ENCODE measurements at places on chromosomes 1 and 21.

DNA sequence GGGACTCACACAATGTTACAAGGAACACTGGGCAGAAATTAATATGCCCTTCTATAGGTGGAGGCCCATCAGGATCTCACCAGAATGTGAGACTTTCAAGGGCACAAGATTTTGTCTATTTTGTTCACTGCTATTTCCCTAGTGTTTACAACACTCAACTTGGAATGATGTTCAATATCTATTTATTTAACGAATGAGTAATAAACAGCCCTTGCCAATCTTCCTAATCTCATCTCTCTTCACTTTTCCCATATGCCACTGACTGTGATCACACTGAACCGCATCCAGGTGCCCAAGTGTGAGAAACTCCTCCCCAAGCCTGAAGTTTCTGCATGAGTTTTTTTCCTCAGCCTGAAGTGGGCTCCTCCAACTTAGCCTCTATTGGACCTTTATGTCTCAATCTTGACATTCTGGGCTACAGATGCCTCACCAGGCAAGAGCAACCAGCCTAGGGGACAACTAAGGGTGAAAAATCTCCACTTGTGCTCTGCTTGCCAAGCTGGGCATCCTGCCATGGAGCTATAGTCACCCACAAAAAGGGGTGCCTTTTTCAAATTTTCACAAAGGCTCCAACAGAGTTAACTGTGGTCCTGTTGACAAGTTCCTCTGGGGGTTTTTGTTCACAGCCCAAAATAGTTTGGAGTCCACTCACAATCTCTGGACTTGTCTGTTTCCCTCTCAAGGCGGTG lies 105.6 kb downstream of the PLPP3 start:
- no peak for DNase-seq

DNA sequence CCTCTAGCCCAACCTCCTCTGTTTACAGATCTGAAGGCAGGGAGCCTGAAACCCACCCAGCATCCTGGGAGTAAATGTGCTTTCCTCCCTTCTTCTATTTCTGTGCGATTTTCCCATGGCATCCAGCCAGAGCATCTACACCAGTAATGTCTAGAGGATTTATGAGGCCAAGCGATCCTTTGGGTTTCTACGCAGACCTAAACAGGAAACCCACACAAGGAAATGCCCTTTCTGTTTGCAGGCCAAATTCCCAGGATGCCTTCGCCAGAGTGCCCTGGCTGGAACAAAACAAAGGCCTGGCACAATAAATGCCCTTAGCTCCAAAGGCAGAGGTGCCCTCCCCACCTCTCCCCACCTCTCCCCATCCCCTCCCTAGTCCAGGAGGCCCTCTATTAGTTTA lies 110.5 kb upstream of the CDC42BPA start:
- no peak for DNase-seq

GRCh38 chr21:34367320-34367935 lies 3.6 kb downstream of the KCNE2 start:
- DNase-seq, result peak; percentile 72

- no peak for DNase-seq
Measured at GRCh38 chr1:35637401-35637809, 3.9 kb downstream of the PSMB2 start.

DNA sequence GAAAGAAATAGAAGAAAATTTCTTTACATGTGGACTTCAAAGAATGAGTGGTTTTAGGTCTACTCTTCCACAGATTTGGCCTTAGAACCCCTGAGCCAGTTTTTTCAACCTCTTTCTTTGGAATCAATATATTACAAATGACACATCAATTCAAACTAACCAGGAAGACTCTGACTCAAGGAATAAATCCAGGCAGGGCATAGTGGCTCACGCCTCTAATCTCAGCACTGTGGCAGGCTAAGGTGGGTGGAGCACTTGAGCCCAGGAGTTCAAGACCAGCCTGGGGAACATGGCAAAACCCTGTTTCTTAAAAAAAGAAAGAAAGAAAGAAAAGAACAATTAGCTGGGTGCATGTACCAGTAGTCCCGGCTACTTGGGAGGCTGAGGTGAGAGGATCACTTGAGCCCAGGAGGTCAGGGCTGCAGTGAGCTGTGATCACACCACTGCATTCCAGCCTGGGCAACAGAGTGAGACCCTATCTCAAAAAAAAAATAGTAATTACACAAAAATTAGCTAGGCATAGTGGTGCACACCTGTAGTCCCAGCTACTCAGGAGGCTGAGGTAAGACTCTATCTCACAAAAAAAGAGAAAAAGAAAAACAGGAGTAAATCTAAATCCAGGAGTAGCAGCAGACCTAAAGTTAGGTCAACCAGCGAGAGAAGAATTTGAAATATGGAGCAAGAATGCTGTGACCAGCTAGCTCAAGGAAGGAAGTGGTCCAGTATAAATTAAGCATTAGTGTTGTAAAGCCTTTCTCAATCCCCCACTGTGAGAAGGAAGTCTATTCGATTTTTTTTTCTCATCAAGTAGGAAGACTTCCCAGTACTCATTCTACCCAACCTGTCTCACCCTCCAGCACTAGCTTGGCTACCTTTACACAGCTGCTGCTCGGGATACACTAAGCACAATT lies 1.9 kb downstream of the SORT1 start:
- DNase-seq, result no peak

DNA sequence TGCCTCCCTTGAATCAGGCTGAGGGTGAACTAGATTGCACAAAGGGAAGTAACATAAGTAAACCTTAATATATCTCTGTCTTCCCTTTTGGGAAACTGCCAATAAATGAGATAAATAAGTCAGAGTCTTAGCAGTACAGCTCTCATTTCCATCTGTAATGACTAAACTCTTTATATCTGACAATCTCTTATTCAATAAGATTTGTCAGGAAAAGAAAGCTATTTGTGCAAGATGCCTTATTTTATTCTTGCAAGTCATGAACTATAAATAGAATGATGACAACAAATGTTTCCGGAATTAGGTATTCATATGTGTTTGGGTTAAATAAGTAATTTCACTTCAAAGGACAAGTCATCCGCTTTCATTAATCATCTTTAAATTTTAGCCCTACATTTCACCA lies 229.2 kb downstream of the PTGER3 start:
- DNase-seq, result no peak

- peak; percentile 39 for DNase-seq
Measured at GRCh38 chr1:218613105-218613504, 268.0 kb downstream of the TGFB2 start.

GRCh38 chr1:225998560-225999226 lies 450 bp downstream of the SDE2 start:
- peak; percentile 27 for DNase-seq

DNA sequence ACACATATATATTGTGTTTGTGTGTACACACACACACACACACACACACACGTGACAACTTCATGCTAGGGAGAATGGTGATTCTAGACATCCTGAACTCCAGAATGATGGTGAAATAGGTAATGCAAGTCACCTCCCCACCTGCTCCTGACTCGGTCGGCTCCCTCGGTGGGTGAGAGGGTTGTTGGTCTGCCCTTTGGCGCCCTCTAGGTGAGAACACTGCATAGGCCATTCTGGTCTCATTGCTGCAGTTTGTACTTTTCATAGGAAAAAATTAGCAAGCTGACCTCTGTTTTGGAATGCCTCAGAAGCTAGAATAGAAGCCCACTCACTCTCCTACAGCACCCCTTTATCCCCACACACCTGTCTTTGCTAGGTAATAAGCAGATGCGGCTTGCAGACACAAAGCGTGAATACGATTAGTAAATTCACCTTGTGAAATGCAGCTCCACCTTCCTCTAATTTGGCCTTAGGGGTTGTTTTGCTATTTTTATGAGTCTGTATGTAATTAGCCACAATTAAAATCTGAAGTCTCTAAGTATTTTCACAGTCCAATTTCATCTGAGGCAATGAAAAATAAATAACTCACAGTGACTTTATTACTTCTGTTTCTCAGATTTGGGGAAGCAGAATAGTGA lies 130.0 kb upstream of the KCNJ15 start:
- DNase-seq, result peak; percentile 58

- DNase-seq, result no peak
Measured at GRCh38 chr21:27476696-27477095, 509.8 kb upstream of the ADAMTS5 start.

DNA sequence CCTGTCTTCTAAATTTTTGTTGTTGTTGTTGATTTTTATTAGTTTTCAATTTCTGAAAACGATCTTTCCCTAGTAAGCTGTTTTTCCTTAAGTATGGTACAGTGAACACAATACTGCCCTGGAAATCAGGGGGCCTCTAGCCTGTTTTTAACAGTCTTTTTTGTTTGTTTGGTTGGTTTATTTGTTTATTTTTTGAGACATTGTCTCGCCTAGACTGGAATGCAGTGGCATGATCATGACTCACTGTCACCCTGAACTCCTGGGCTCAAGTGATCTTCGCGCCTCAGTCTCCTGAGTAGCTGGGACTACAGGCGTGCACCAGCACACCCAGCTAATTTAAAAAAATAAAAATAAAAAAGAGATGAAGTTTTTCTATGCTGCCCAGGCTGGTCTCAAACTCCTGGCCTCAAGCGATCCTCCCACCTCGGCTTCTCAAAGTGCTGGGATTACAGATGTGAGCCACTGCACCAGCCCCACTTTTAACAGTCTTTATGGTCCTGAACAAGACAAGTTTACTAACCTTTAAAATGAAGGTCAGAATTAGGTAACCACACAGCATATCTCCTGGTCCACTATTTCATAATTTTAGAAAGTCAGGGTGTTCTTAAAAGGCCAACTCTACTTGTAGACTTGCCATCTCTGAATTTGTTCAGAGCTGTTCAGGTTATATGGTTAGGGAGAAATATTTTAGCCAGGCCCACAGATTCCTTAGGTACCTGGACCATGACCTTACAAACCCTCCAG lies 35.4 kb downstream of the TBCE start:
- DNase-seq, result no peak

- DNase-seq, result peak; percentile 60
Measured at GRCh38 chr1:37177230-37177864, 143.0 kb upstream of the GRIK3 start.

- DNase-seq, result no peak
Measured at GRCh38 chr1:215360031-215360430, 207.1 kb upstream of the KCTD3 start.

DNA sequence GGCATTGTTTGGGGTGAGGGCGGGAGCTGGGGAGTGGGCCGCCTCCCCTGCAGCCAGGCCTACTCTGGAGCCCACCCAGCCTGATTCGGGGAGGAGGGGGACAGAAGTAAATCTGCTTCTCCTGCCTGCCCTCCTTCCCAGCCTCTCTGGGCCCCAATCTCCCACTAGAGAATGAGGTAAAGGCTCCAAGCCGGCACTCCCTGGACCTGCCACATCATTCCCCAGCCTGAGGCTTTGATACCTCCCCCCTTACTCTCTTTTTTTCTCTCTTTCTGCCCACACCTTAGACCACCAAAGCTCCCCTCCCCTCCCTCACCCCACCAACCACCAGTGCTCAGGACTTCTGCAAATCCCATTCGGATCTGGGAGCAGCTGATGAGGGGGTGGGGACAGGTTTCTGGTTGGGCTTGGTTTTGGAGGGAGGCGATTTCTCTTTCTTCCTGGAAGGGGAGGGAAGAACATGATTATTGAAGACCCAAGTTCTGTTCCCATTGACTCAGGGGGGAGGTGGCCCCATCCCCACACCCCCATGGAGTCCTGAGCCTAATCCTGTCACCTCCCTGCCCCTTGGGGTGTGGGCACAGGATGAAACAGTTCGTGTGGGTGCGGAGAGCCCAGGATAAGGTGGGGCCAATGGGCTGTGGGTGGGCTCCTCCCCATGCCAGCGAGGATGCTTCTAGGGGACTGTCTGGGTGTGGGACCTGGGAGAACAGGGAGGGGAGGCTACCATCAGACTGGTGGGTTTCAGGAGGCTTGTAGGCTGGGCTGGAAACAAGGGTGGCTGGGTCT lies 1.3 kb downstream of the MAP7D1 start:
- DNase-seq, result no peak

- DNase-seq, result no peak
Measured at GRCh38 chr1:215923129-215923824, 356.2 kb downstream of the KCTD3 start.

- no peak for DNase-seq
Measured at GRCh38 chr1:175127565-175127964, 59.9 kb downstream of the TNN start.

DNA sequence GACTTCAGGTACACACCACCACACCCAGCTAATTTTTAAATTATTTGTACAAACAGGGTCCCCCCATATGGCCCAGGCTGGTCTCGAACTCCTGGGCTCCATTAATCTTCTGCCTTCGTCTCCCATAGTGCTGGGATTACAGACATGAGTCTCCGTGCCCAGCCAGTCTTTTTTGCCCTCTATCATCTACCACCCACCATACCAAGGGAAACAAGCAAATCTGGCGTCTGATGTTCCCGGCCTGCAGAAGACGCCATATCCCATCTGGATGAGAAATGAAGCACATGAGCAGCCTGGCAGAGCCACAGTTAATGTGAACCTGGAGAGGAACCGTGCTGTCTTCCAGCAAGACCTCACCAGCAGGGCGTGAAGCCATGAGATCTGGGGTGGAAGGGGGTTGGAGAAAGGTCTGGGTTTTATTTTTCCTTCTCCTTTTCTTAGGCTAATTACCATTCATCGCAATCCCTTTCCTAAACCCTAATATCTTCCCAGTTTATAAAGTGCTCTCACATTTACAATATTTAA lies 1.8 kb upstream of the PRELP start:
- no peak for DNase-seq

GRCh38 chr1:28170001-28170596 lies 6.4 kb downstream of the PTAFR start:
- DNase-seq, result no peak

DNA sequence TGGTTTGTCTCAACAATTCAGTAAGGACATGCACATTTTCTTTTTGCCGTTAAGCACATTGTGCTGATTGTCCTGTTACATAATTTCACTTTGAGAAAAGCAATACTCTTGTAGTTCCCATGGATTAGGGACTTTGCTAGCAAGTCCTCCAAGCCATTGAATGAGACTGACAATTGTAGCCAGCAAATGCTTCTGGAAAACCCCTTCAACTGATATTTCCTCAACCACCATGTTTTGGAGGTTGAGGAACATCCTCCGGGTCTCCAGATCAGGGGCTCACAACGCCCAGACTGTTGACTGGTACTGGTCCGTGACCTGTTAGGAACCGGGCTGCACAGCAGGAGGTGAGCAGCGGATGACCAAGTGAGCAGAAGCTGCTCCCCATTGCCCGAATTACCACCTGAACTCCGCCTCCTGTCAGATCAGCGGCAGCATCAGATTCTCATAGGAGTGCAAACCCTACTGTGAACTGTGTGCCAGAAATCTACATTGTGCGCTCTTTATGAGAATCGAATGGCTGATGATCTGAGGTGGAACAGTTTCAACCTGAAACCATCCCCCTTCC lies 24.1 kb downstream of the ACTN2 start:
- DNase-seq, result no peak

- no peak for DNase-seq
Measured at GRCh38 chr1:214198571-214198970, 82.4 kb upstream of the SMYD2 start.

DNA sequence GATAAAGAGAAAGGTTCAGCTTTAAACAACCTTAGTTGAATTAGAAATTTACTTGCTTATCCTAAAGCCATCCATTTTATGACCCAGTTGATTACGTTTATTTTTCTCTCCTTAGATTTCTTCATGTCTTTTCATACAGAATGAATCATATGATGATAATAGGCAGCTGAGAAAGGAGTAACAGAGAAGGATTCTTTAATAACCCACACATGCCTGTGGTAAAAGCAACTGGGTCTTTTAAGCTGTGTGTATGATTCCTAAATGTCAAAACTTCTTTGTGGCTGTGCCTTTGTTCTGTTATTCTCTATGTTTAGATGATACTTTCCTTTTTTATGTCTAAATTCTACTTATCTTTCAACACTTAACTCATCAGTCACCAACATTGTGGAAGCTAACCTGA lies 626.5 kb downstream of the NCAM2 start:
- no peak for DNase-seq
